ENCODE measurements at places on chromosomes 4 and X.

- DNase-seq, result peak; percentile 74
Observed at GRCh38 chrX:1468250-1468772, 15.6 kb upstream of the ASMTL start.

- DNase-seq, result no peak
Observed at GRCh38 chr4:651884-652642, 22.0 kb downstream of the ATP5ME start.

DNA sequence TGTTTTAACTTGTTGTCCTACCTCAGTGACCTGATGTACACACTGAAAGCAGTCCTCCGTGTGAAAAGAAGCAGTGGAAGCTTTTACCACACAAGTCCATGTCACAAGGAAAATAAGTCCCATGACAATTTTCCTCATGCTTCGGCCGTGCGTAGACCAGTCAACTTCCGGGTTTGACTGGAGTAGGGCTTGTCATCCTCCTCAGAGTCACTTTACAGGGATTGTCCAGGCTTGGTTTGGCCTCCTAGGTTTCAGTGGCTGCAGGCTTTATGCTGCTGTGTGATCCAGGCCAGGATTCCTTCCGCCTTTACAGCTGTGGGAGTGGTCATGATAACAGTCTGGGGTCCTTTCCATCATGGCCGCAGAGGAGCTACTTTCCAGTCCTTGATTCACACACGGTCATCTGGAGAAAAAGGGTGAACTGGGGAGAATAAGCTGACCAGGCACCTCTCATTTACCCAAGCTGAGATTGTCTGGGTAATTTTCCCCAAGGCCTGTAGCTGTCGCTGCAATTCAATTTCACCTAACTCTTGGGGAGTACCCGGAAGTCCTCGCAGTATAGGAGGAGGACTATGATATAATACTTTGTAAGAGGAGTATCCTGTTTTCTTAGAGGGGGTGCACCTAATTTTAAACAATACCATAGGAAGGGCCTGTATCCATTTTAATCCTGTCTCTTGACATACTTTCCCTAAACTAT is 206.1 kb upstream of the KLF8 start:
- DNase-seq, result no peak

- no peak for DNase-seq
Observed at GRCh38 chr4:184949020-184949419, 69.3 kb upstream of the HELT start.

GRCh38 chr4:98473046-98473445 is 185.4 kb downstream of the TSPAN5 start:
- DNase-seq, result no peak

DNA sequence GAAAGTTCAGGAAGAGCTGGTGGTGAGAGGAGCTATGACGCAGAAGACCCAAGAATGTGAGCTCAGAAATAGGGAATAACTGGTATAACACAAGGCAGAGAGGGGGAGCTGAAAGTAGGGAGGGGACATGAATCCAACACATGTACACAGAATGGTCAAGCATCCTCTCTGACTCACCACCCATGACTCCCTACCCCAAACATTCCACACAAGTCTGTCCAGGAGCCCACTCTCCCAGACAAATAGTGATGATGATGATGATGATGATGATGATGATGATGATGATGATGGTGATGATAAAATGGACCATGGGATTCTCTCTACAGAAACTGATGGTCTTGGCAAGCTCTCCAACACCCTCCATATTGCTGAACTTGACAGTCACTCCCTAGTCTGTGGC is 46.4 kb downstream of the NAT8L start:
- no peak for DNase-seq

- no peak for DNase-seq
Observed at GRCh38 chr4:122119739-122120138, 32.4 kb upstream of the BLTP1 start.

DNA sequence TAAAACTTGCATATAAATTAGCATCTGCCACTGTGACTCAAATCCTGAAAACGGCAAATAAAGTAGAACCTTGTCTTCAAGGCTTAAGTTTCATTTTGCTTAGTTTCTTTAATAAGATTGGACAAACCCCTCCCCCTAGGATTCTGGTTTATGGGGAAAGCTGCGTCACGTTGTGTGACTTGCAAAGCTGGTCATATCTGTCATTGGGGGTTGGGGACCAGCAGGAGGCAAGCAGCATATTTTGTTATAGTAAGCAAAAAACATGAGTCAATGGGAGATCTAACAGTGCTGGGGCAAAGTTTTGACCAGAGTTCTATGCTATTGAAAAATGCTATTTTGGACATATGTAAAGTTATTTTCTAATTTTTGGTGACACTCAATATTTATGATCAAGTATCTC is 407.3 kb downstream of the PCDH18 start:
- DNase-seq, result no peak

GRCh38 chr4:65592089-65592488 is 78.2 kb downstream of the EPHA5 start:
- DNase-seq, result no peak

GRCh38 chr4:11566444-11567022 is 137.8 kb upstream of the HS3ST1 start:
- no peak for DNase-seq

GRCh38 chrX:97159916-97160800 is 276.4 kb downstream of the RPA4 start:
- DNase-seq, result no peak

- no peak for DNase-seq
Observed at GRCh38 chrX:14899607-14900006, 26.4 kb downstream of the MOSPD2 start.

GRCh38 chrX:38961936-38962335 is 160.7 kb downstream of the MID1IP1 start:
- no peak for DNase-seq

- no peak for DNase-seq
Observed at GRCh38 chrX:127621780-127622179, 430.4 kb downstream of the ACTRT1 start.

GRCh38 chr4:76830964-76831703 is 66.8 kb downstream of the SOWAHB start:
- no peak for DNase-seq

DNA sequence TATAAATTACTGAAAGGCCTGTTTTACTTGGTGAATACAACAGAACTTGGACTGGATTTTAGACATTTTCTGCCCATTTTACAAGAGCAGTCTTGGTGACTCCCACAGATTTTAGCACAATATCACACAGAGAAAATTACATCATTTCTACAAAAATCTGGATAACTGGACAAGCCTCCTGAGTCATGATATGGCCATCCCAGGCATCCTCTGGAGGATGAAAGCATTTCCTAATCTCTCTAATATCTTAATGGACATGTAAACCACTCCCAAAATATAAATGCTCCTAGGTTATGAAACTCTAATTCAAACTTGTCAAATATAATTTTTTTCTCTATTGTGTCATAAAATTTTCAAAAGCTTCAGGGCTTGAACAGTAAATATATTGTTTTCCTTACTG is 1170.8 kb upstream of the PCDH7 start:
- DNase-seq, result no peak

- DNase-seq, result peak; percentile 18
Observed at GRCh38 chrX:152632445-152633097, 5.1 kb upstream of the GABRQ start.

GRCh38 chrX:51867626-51868025 is 25.8 kb upstream of the MAGED1 start:
- DNase-seq, result no peak

DNA sequence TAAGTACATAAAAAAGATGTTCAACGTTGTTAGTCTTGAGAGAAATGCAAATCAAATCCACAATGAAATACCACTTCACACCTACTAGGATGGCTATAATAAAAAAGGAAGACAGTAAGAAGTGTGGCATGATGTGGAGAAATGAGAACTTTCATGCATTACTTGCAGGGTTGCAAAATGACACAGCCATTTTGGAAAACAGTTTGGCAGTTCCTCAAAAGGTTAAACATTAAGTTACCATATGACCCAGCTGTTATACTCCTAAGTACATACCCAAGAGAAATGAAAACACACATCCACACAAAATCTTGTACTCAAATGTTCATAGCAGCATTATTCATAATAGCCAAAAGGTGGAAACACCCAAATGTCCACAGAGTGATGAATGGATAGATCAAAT is 25.8 kb upstream of the LIMCH1 start:
- DNase-seq, result no peak

GRCh38 chr4:19030048-19030447 is 1008.5 kb upstream of the LCORL start:
- no peak for DNase-seq

- no peak for DNase-seq
Observed at GRCh38 chr4:81472281-81473182, 825 bp upstream of the RASGEF1B start.

All from activated T-cell treated with anti-CD3 and anti-CD28 coated beads for 48 hours (primary cell).